ENCODE measurements at places on chromosomes 13 and 19. TPM values are rescaled to one million over a fixed set of nuclear protein-coding genes. Genes with fewer than 3 reads are reported as not detected.

DNA sequence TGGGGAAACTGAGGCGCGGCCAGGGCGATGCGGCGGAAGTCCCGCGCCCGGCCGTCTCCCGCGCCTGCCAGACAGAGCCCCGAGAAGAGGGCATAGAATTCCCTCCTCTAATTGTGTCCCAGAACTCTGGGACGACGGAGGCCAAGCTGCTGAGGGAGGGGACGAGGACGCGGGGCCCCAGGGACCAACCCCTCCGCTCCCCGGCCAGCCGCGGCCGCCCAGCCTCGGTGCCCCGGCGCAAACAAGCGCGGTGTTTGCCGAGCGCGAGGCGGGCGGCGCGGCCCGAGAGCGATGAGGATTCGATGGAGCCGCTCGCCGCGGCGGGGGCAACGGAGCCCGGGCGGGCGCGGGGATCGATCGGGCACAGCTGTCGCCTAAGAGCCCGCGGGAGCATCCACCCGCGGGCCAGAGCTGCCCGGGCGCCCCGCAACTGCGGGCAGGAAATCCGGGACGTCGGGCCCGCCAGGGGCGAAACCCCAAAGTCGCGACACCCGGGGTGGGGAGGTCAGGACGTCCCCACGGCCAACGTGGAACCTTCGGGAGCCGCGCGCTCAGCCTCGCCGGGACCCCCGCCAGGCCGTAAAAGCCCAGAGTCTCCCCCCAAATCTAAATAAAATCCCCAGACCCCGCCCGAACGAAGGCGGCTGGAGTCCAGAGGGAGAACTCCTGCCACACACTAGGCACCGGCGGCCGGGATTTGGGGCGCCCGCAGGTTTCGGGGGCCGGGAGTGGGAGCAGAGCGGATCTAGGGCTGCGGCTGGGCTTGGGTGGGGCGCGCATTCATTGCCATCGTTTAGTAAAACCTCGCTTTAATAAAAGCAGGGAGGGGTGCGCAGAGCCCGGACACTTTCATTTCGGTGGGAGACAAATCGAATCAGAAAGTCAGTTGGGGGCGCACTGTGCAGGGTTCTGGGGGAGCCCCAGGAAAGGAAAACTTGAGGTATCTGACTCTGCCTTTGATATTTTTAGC, 3.6 kb upstream of the ONECUT3 start:
- H3K4me1 ChIP-seq = peaks cover 10% of the 10 kb centered on the region
- no peak for DNase-seq
- H3K27me3 ChIP-seq = peaks cover 89% of the 10 kb centered on the region
- H3K27ac ChIP-seq = no peak overlapping the region
- H3K36me3 ChIP-seq = no peaks in the 10 kb centered on the region

DNA sequence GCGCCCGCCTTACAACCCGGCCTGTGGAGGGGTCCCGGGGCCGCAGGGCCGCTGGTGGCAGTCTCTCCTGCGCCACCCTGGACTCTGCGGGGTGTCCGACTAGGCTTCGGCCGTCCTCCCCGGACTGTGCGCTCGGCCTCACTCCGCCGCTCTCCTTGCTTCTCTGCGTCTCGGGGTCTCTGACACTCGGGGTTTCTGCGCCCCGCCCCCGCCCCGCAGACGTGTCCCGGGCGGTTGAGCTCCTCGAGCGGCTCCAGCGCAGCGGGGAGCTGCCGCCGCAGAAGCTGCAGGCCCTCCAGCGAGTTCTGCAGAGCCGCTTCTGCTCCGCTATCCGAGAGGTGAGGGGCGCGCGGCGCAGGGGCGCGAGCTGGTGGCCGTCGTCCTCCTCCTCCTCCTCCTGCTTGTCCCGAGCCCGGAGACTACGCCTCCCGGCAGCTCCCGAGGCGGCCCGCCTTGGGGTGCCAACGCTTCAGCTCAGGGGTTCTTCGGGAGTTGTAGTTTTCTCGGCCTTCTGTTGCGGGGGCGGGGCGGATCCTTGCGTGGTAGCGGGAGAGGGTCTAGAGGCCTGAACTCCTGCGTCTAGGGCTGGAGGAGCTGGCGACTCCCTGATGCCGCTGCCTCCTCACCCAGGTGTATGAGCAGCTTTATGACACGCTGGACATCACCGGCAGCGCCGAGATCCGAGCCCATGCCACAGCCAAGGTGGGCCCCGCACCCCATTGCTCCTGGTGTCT, 627 bp downstream of the LIN7B start:
- H3K36me3 ChIP-seq = no peaks in the 10 kb centered on the region
- H3K4me1 ChIP-seq = peaks cover 14% of the 10 kb centered on the region
- H3K4me3 ChIP-seq = peak overlapping the region; percentile 69
- H3K27ac ChIP-seq = no peak overlapping the region

GRCh38 chr13:27110056-27110746, 61.4 kb downstream of the USP12 start:
- H3K27me3 ChIP-seq = no peaks in the 10 kb centered on the region
- no peaks in the 10 kb centered on the region for H3K4me1 ChIP-seq
- no peak overlapping the region for H3K4me3 ChIP-seq
- DNase-seq = no peak
- peaks cover 16% of the 10 kb centered on the region for H3K36me3 ChIP-seq

DNA sequence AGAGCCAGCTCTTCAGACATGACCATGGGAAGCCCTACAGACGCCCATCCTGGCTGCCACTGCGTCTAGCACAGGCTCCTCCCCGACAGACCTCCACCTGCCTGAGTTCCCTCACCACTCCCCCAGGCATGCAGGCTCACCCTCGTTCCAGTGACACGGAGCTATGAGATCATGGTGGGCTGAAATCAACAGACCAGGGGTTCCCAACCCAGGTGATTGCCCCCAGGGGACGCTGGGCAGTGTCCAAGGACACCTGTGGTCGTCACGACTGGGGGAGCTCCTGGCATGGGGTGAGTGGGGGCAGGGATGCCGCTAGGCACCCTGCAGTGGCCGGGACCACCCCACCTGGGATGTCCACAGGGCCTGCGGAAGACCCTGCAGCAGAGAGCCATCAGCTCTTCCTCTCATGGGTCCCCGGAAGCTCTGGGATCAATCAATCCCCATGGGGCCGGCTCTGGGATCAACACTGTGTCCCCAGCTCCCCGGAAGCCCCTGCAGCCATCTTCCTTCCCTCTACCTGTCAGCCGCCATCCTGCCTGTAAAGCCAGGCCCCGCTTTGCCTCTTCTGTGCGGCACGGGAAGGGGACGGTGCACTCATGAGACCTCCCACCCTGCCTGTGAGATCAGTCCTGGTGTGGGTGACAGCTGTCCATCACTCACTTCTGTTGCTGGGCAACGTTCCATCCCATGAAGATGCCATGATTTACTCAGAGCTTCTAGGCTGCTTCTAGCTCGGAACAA, 12.8 kb upstream of the MADCAM1 start:
- DNase-seq = no peak
- H3K27ac ChIP-seq = no peak overlapping the region
- H3K36me3 ChIP-seq = peaks cover 8% of the 10 kb centered on the region
- H3K4me3 ChIP-seq = no peak overlapping the region
- peaks cover 13% of the 10 kb centered on the region for H3K4me1 ChIP-seq
- peaks cover 17% of the 10 kb centered on the region for H3K27me3 ChIP-seq

DNA sequence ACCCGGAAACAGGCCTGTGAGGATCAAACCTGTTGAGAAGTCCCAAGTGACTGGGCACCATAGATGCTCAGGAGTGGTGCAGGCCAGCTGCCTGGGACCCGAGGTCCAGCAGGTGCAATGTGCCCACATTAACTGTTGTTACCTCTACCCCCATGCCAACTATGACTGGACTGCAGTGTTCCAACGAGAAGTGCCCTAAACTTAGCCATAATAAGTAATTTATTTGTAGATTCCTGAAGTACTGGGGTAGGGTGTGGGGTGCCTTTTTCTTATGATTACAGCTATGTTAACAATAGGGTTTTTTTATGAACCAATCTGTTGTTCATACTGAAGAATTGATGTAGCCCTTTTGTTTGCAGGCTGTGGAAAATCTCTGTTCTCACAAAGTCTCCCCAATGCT, 9.2 kb downstream of the CUL4A start:
- H3K4me1 ChIP-seq = peaks cover 5% of the 10 kb centered on the region
- DNase-seq = no peak
- peaks cover 35% of the 10 kb centered on the region for H3K36me3 ChIP-seq

DNA sequence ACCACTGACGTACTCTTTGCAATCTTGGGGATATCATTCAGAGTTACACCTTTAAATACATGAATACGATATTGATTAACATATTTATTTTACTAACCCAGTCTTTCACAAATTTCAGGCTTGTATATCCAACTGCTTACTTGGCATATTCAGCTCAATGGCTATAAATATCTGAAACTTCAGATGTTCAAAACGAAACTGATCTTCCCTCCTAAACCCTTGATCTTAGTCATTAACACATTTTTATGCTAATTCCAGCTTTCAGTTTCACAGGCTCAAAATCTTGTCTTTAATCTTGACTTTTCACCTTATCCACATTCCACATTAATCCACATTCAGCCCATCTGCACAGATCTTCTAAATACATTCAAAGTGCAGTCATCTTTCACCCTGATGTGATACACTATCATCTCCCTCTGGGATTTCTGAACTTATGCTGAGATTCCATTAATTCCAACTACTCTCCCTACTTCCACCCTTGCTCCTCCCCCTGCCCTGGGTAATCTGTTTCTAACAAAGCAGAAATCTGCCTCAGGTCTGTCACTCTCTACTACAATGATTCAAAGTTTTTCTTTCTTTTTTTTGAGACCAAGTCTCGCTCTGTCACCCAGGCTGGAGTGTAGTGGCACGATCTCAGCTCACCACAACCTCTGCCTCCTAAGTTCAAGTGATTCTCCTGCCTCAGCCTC, 387.2 kb downstream of the GPC5 start:
- H3K27ac ChIP-seq = peak overlapping the region; percentile 29
- no peaks in the 10 kb centered on the region for H3K27me3 ChIP-seq
- H3K36me3 ChIP-seq = no peaks in the 10 kb centered on the region
- peaks cover 15% of the 10 kb centered on the region for H3K4me1 ChIP-seq

DNA sequence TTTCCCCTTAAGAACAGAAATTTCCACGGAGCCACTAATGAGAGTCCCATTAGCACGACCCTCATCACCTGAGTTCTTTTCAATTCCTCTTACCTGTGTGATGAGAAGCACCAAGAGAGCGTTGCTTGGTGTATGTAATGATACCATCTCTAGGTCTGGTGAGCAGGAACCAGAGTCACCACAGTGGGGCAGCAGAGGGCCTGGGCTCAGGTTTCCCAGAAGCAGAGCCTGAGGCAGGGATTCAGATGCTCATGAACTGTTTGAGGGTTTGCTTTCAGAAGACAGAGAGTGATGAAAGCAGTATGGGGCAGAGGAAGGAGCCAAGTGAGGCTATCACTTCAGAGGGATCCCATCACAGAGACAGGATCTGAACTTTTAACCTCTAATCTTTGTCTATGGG, 3.1 kb upstream of the PTPRH start:
- peaks cover 4% of the 10 kb centered on the region for H3K4me1 ChIP-seq
- H3K27me3 ChIP-seq = peaks cover 49% of the 10 kb centered on the region
- no peak overlapping the region for H3K4me3 ChIP-seq
- H3K27ac ChIP-seq = no peak overlapping the region
- H3K36me3 ChIP-seq = peaks cover 9% of the 10 kb centered on the region

GRCh38 chr19:45442408-45442777, 18.7 kb upstream of the ERCC1 start:
- H3K27ac ChIP-seq = no peak overlapping the region
- no peak for DNase-seq
- H3K27me3 ChIP-seq = peaks cover 45% of the 10 kb centered on the region
- H3K4me3 ChIP-seq = peak overlapping the region; percentile 92
- no peaks in the 10 kb centered on the region for H3K36me3 ChIP-seq
- H3K4me1 ChIP-seq = peaks cover 31% of the 10 kb centered on the region

DNA sequence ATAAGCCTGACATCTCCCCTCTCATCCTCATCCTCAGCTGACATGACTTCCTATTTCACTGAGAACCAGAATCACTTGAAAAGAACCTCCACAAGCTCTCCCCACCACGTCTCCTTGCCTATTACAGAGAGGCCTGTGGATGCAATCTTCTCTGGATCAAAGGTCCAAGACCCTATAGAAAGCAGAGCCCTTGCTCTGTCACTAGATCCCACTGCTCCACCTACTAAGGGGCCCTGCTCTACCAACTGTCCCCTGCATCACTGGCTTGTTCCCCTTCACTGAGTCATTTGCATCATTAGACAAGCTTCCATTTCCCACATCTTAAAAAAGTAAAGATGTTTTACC, 40.8 kb downstream of the RCBTB2 start:
- no peaks in the 10 kb centered on the region for H3K27me3 ChIP-seq
- no peak for DNase-seq
- no peak overlapping the region for H3K27ac ChIP-seq

DNA sequence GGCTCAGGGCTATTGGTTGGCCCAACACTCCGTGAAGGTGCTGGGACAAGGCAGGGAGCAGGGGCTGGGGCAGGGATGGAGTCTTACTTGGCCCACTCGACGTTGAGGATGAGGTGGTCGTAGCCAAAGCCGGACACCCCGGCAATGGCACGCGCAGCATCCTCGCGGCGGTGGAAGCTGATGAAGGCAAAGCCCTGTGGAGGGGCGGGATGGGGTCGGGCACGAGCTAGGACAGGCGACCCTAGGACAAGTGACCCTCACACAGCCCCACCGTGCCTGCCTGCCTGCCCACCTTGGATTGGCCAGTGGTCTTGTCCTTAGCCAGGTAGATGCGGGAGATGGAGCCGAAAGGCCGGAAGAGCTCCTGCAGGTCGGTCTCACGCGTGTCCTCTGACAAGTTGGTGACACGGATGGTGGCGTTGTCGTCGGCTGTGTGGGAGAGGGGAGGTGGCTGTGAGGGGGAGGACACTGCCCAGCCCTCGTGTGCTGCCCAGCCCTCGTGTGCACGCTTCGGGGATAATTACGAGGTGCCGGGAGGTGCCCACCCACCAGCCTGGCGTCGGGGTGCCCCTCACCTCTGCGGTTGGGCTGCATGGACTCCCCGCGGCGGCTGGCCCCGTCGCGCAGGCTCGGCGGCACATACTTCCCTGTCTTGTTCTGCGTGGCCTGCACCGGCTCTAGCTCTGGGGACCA, 4.0 kb downstream of the P2RY11 start:
- peaks cover 24% of the 10 kb centered on the region for H3K36me3 ChIP-seq
- no peak overlapping the region for H3K4me3 ChIP-seq
- H3K27me3 ChIP-seq = no peaks in the 10 kb centered on the region
- no peak for DNase-seq

- no peak overlapping the region for H3K27ac ChIP-seq
- DNase-seq = no peak
- H3K4me3 ChIP-seq = no peak overlapping the region
- H3K27me3 ChIP-seq = no peaks in the 10 kb centered on the region
- H3K4me1 ChIP-seq = peaks cover 11% of the 10 kb centered on the region
- H3K36me3 ChIP-seq = peaks cover 46% of the 10 kb centered on the region
Measured at GRCh38 chr19:14167576-14168138, 31.3 kb upstream of the ASF1B start.

DNA sequence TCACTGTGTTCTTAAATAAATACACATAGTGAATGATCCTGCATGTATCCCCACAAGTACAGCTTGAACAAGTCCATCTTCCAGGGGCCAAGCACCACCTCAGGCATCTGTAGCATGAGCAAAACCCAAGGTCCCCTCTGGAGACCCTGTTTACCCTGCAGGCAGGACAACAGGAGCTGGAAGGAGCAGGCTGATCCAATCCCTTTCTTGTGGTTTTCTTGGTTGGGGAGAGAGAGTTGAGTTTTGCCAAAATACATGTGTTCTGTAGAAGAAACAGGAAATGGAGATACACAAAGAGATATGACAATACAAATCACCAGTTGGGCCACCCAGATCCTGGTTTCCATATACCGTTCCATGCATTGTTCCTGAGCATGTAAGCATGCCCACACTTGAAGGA, 92.8 kb downstream of the SHISA2 start:
- H3K36me3 ChIP-seq = peaks cover 14% of the 10 kb centered on the region
- no peak overlapping the region for H3K4me3 ChIP-seq
- no peak overlapping the region for H3K27ac ChIP-seq
- no peak for DNase-seq
- H3K4me1 ChIP-seq = peaks cover 11% of the 10 kb centered on the region

Gene CNFN
- total RNA-seq = 9.6 TPM

Gene COMP
- 0.18 TPM for total RNA-seq

Gene TMPRSS9
- 0.57 TPM for total RNA-seq

All from WTC11 (cell line).